Stimulated activated CD8-positive, alpha-beta memory T cell treated with anti-CD3 and anti-CD28 coated beads, Interleukin-4, amount 100 ng/mL, for 4 hours (primary cell): ENCODE measurements at places on chromosomes 1 and 21.

- DNase-seq = no peak
These were observed 135.5 kb downstream of the SETD4 start for GRCh38 chr21:35924714-35925301.

- DNase-seq = no peak
These were observed 126.9 kb downstream of the RNF220 start for GRCh38 chr1:44531785-44532566.

DNA sequence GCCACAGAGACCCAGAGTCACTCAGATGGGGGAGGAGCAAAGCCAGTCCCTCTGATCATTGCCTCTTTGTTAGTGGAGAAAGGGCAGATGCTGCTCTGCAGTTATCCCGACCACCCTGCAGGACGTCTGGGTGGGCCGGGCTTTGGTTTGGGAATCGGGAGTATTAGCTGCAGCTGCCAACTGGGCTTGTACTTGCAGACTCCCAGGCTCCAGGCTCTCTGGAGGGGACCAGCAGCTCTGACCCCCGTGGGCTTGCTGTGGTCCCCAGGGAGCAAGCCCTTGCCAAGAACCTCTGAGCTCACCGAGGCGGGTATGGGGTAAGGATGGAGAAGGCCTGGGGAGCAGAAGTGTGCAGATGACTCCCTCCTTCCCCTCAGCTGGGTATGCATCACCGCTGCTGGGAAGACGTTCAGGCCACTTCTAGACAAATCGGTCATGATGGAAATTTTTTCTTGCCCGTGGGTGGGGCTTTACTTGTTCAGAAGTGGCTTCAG, 21.6 kb downstream of the MAPKAPK2 start:
- DNase-seq = no peak

GRCh38 chr1:109789551-109790180, 25.9 kb upstream of the EPS8L3 start:
- DNase-seq = no peak

DNA sequence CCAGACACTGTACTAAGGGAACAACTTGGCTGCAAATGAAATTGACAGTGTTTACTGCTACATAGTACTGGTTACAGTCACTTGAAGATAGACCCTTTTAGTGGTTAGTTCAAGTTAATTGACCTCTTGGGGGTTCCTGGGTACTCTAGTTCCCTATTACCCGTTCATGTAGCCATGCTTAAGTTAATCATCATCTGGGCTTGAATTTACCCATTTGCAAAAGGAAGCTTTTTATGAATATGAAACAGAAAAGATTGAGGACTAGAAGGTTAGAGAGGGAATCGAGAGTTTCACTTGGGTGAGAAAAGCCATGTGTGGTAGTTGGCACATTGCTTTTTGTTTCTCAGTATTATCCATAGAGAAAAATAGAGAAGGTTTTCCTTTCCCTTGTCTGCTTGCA, 2.7 kb downstream of the MIA3 start:
- no peak for DNase-seq

GRCh38 chr1:80827666-80828065, 973.1 kb upstream of the ADGRL2 start:
- DNase-seq = no peak

DNA sequence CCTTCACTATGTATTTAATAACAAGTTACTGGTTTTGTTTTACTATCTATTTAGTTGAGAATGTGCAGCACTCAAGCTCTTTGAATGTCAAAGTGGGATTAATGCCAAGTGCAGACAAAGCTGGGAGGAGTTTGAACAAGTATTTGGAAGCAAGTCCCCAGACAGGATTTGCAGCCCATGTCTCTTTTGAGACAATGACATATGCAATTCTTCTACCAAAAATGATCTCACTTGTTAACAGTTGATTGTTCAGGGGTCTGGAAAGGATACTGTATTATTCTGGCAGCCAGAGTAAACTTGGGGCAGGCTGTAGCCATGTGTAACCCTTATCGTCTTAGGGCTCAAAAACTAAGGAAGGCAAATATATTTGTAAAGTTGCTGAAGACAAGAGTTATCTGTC, 15.8 kb downstream of the COLGALT2 start:
- DNase-seq = no peak

DNA sequence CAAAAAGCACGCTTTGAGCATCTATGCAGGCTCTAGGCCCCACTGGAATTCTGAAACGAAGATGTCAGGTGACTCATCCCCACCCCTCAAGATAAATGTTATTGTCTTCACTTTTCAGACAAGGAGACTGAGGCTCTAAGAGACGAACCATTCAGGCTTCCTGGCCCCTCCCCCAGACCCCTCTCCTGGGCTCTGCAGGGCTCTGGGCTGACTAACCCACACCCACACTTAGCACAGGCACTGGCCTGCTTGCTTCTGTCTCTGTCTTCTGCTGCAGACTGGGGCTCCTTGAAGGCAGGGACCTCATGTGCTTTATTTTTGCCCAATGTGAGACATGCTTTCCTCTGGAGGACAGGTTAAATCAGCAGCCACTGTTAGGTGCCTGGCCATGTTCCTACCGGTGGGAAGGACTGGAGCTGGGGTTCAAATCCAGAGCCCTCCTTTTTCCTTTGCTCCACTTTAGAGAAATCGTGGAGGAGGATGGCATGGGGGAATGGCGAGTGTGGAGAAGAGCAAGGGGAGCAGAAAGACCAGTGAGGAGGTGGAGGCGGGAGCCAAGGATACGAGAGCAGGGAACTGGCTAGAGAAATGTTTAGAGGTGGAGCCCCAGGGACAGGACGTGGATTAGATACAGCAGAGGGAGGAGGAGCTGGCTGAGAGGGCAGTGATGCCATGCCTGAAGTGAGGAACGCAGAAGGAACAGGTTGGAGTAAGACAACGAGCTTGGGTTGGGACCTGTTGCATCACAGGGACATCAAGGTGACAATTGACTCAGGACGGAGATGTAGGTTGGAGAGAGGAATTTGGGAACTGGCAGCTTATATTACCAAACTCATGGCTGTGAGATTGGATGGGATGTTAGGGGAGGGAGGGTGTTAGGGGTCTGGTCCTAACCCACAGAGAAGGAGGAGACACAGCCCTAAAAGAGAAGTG, 1.7 kb downstream of the TMEM125 start:
- no peak for DNase-seq

DNA sequence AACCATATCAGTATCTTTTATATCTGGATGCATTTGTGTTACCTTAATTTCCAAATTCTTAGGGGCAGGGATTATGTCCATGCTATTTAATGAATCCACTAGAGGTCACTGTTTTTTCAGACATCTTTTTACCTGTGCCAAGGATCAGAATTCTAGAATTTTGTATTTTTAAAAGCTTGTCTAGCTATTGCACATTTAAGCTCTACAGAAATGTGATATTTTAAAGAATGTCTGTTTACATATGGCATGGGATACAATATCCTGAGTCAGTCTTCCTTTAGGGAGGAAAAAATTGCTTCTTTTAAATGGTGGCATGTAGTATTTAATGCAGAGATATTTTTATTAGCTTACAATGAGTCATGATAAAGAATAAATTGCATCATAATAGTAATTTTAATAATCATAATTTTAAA, 11.3 kb downstream of the RPAP2 start:
- DNase-seq = no peak

DNA sequence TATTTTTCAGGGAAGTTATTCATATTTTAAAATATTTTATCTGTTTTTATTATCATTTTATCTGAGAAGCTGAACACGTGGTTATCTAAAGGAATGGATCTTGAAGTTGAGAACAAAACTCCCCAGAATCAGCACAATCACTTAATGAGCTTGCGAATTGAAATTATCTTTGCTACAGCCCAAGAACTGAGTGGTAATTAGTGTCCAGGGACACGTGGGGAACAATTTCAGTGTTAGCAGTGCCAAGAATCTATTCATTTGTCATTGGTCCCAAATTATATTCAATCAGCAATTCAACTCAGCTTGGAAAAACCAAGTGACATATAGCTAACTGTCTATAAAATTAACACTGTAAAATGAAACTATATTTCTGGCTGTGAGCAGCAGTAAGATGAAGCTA, 197.6 kb upstream of the UBE2U start:
- DNase-seq = no peak

DNA sequence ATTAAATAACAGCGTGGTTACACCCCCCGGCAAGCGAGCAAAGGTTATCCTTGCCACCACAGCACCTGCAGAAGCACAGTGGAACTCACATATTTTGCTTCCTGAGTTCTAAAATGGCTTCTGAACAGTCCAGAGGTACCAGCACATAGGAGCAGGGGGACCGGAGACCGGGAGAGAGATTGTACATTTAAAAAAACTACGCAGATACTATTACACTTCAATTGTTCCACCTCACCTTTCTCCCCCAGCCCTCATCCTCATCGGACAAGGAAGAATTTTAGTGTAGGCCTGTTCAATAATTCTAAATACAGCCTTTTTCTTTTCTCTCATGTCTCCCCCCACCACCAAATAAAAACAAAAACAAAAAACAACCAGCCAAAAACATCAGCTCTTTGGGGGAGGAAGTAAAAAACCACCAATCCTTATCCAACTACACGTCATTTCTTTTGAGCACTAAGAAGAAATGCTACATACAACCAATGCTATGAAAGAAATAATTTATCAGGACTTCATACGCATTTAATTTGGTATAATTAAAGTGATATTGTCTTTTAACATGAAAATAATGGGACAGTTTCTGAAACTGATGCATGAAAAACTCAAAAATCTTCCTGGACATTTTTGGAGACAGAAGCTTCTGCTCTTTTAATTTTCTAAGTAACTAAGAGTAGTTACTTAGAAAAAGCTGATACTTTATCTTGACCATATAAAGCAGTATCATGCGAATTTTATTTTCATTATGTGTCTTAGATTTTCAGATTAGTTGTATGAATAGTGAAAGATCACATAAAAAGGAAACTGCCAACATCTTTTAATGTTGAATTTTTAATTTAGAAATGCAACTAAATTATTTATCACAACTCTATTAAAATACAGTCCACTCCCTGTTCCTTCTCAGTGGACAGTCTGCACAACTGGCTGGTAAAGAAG, 9.1 kb downstream of the CDKN2C start:
- DNase-seq = no peak

- DNase-seq = no peak
These were observed 1656.0 kb downstream of the MRPL39 start for GRCh38 chr21:23951251-23951650.

GRCh38 chr1:116403496-116404136, 30.6 kb downstream of the ATP1A1 start:
- DNase-seq = no peak

GRCh38 chr21:38479641-38480525, 18.4 kb downstream of the ERG start:
- no peak for DNase-seq

DNA sequence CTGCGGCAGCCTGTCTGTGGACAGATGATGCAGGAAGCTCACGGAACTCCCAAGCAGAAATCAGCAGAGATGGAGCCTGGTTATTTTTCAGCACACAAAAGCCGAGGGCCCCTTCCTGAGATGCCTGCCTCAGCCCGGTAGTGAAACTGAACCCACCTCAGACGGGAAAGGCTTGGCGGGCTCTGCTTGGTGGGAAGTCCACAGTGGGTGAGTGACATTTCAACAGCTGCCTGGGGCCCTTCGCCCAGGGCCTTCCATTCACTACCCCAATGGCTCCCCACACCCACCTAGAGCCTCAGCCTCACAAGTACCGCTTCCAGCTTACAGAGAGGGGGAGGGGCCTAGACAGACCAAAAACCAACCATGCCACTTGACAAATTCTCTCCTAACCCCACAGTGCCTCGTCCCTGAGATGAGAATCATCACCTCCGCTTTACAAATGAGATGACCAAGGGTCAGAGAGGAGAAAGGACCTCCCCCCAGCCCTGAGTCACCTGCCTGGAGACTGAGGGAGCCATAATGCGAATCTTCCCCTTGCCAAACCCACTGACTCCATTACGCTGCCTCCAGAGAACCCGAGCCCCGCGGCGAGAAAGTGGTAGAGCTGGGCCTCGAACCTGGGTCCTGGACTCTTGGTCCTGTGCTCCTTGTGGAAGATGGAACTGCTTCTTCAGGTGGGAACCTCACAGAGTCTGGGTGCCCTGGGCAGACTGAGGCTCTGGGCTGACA, 3.4 kb upstream of the ECE1 start:
- peak; percentile 31 for DNase-seq

DNA sequence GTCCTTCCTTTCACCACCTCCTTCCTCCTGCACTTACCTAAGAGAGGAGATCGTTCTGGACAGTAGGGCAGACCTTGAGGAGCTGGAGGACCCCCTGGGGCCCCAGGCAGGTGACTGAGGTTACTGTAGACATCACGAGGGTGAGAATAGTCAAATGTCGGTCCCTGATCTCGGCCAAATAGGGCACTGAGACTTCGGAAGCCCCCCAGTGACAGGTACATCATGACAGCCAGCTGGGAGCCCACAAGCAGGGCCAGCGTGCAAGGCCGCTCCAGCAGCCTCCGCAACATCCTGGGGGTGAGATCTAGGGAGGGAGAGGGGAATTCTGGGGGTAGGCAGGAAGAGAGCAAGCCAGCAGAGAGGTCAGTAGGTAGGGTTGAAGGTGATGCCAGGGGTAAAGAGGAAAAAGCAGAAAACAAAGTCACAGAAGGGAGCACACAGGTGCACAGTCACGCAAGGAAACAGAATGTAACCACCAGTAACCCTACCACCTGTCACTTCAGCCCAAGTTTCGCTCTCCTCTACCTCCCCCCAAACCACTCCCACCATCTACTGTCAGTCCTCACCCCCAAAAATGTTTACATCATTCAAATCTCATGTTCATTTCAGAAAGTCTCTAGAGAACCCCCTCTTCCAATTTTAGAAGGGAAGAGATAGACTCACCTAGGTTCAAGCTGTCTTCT, 1.4 kb downstream of the B4GALT3 start:
- DNase-seq = no peak

DNA sequence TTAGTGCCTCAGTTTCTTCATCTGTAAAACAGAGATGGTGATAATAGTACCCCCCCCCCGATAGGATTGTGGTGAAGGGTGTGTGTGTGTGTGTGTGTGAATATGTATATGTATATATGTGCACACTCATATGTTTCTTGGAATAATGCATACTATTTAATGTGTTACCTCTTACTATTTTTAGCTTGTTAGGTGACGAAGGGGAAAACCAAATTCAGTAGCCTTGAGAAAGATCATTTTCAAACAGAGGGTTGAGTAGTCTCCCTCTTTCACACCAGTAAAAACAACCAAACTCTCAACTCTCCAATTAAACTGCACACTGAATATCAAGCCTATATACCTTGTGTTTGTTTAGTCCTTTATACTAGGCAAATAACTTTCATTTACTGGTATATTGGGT, 75.7 kb downstream of the NTMT2 start:
- no peak for DNase-seq

DNA sequence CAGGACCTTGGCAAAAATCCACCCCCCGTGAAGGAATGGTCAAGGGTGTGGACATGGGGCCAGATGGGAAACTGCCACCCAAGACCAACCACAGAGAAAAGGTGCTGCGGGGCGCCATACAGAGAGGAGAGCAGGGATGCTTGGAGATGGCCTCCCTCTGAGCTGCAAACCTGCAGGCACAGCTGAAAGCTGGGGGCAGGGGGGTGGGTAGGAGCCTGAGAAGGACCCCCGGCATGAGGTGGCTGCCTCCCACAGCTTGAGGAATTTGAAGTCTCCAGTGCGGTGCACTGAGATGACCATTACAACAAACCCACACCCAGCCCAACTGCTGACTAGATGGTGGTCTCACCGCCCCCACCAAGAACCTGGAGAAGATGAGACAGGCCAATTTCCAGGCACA, 84.8 kb downstream of the WDR4 start:
- no peak for DNase-seq
